RWPE2 (cell line): ENCODE measurements at places on chromosomes 3 and 15.

- DNase-seq: no peak
Observed at GRCh38 chr3:58387650-58388546, 45.7 kb downstream of the PDHB start.

DNA sequence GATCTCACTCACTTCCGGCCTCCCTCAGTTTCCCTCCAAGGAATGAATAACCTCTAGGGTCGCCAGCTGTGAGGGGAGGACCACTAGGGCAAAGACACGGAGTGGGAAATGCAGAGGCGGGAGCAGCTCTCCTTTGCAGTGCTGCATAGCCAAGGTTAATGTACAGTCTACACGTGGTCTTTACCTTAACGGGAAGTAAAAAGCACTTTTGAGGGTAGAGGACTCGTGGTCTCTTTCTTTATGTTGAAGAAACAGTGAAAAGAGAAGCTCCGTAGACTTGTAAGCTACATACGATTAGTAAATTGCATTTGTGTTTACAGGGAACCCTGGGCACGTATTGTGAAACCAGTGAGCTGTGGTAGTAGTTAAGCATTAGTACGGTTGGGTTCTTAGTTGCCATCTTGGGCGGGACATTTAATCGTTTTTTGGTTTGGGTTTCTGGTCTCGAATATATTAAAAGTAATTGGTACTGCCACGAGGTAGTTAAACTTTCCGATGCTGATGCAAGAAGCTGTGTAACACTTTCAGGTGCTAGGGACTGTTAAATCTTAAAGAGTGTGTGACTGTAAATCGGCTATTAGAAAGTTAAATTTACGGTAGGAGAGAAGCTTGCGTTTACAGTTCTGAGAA lies 828 bp downstream of the U2SURP start:
- DNase-seq: no peak

- DNase-seq: no peak
Observed at GRCh38 chr15:62858343-62858742, 184.2 kb upstream of the TPM1 start.

- DNase-seq: no peak
Observed at GRCh38 chr3:29452934-29453283, 172.0 kb downstream of the RBMS3 start.

- DNase-seq: no peak
Observed at GRCh38 chr3:133574260-133574881, 885 bp downstream of the CDV3 start.
